EH (cell line): ENCODE measurements at places on chromosomes 11 and 22.
A peak's percentile ranks its signal among the peaks of the same experiment; 100 is the strongest.

DNA sequence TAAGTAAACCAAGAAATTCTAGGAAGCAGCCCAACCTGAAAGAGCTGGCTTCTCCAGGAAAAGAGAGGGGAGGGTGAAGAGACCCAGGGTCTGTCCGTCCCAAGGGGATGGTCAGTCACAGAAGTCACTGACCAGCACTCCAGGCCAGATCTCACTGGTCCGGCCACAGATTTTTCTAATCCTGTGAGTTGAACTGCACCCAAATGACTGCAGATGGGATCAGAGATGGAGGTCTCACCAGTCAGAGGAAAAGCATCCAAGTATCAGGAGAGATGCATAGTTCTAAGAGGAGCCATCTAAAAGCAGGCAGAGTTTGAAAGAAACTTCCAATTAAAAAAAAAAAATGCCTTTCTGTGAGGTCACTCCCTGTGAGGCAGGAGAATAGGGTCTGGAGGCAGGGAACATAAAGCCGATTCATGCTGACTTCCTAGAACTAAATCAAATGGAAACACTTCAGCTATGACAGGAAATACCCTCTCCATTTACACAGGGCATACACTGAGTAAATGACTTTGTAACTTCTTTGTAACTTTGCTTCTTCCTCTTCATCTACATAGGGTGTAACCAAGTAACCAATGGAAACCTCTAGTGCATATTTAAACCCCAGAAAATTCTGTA lies 144.5 kb downstream of the CCDC34 start:
- peak; percentile 98 for DNase-seq

GRCh38 chr22:20117633-20118299 lies 740 bp upstream of the TRMT2A start:
- DNase-seq: peak; percentile 32

GRCh38 chr22:38078046-38078840 lies 5.7 kb downstream of the SLC16A8 start:
- DNase-seq: no peak

GRCh38 chr11:45288339-45288738 lies 2.2 kb upstream of the SYT13 start:
- no peak for DNase-seq

GRCh38 chr22:42145175-42145574 lies 14.6 kb upstream of the CYP2D6 start:
- peak; percentile 16 for DNase-seq

- peak; percentile 53 for DNase-seq
Measured at GRCh38 chr22:30414525-30415047, 11.0 kb upstream of the MTFP1 start.

DNA sequence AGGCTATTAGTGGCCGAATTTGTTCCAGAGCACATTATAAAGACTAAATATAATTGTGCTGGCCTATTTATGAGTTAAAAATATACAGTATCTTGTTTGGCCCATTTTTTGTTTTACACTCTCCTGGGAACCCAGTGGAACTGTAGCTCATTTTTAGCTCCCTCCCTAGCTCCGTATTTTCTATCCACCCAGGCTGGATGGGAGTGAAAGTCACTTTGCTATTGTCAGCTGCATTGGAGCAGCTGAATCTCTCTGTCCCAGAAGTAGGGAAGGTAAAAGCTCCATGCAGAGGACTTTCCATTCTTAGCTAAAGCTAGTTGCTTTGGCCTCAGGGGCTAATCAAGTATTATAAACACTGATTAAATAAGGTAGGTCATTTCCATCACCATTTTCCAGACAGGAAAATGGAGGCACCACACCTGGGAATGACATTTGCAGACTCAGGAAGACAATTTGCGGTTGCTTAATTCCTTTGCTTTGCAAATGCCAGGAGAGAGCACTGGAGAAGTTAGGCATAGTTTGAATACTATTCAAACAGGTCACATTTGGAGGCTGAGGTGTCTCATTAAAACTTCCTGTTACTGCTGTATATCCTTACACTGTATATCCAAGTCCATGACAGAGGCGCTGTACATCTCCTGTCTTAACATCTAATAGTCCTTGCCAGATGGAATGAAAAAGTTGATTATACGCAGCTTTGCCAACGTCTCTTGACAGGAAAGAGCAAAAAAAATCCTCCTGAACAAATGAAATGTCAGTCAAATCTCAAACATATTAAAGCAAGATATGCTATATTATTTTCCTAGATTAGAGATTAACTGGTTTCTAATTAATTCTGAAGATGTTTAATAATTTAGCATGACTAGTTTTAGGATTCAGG lies 338.1 kb upstream of the KIRREL3 start:
- no peak for DNase-seq

GRCh38 chr11:122036493-122036892 lies 79.5 kb downstream of the BLID start:
- no peak for DNase-seq

- DNase-seq: no peak
Measured at GRCh38 chr11:95346265-95346664, 115.3 kb upstream of the SESN3 start.

- no peak for DNase-seq
Measured at GRCh38 chr11:69671734-69672465, 3.3 kb downstream of the LTO1 start.

DNA sequence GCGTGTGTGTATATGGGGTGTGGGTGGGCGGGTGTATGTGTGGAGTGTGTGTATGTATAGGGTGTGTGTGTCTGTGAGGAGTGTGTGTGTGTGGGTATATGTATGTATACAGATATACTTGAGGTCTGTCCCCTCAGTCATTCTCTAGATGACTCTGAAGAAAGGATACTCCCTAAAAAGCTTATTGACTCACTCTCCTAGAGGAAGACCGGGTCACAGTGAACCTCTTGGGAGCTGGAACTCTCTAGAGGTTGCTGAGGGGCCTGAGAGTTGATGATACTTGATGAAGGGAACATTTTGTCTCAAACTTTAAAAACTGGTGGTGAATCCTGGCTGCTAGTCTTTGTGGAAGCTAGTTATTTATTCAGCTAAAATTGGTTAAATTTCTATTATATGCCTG lies 15.1 kb downstream of the STX3 start:
- DNase-seq: no peak

- DNase-seq: no peak
Measured at GRCh38 chr22:48973694-48974041, 854.0 kb downstream of the BRD1 start.

DNA sequence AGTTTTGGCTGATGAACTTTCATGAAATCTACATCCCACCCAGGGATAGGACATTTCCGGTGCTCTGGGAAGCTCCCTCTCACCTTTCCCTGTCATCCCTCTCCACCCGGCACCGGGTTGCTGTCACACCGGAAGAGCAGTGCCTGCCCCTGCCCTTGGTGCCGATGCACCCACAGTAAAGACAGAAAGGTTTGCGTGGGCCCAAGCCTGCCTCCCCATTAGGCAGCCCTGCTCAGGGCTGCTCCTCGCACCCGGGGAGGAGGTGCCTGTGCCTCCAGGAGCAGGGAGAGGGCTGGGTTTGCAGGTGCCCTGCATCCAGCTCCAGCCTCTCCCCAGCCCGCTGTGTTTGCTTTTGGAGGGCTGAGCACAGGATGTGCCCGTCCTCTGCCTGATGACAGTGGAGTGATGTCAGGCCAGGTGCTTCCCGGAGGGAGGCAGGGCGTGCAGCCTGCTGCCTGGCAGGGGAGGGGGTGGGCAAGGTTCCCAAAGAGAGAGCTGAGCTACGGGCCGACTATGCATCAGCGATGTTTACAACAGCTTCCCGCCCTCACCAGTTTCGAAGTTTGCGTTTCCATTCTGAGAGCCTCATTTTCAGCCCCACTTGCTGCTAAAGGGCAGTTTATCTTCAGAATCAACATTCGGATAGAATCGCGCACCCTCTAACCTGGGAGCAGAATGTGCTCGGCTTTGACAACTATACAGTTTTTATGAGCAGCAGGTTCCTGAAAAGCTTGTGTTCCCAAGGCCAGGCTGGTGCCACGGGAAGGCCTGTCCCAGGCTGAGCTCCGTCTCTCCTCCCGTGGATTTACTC lies 83.2 kb upstream of the CLDN5 start:
- no peak for DNase-seq

DNA sequence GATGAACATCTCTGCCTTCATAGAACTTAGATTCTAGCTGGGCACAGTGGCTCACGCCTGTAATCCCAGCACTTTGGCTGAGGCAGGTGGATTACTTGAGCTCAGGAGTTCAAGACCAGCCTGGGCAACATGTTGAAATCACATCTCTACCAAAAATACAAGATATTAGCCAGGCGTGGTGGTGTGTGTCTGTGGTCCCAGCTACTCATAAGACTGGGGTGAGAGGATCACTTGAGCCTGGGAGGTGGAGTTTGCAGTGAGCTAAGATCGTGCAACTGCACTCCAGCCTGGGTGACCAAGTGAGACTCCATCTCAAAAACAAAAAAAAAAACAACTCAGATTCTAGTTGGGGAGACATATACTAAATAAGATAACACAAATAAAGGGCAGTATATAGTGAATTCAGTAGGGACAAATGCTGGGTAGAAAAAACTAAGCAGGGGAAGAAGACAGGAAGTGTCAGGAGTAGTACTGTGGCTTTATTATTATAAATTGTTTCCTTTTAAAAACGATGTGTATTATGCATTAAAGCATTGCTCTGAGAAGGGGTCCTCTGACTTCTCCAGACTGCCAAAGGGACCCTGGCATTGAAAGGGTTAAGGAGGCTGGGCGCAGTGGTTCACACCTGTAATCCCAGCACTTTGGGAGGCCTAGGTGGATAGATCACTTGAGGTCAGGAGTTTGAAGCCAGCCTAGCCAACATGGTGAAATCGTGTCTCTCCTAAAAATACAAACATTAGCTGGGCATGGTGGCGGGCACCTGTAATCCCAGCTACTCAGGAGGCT lies 46.7 kb downstream of the PACS1 start:
- no peak for DNase-seq

DNA sequence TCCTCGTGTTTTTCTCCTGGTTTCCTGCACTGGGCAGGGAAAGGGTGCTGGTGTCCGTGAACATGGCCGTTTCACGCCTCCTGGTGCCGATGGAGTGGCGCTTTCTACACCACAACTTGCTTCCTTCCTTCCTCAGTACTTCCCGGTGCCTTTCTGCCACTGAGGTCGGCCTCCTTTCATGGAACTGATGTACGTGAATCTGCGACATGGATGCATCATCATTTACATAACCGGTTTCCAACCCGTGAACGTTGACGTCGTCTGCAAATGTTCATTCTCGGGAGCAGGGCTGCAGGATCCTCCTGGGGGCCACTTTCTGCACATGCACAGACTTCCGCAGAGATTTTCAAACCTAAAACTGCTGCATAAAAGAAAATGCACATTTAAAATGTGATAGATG lies 474.4 kb downstream of the BRD1 start:
- no peak for DNase-seq

GRCh38 chr11:92880381-92880780 lies 89.1 kb upstream of the MTNR1B start:
- peak; percentile 68 for DNase-seq

GRCh38 chr11:12746593-12747097 lies 72.4 kb downstream of the TEAD1 start:
- peak; percentile 90 for DNase-seq

GRCh38 chr11:32374261-32374711 lies 61.1 kb downstream of the WT1 start:
- peak; percentile 7 for DNase-seq

DNA sequence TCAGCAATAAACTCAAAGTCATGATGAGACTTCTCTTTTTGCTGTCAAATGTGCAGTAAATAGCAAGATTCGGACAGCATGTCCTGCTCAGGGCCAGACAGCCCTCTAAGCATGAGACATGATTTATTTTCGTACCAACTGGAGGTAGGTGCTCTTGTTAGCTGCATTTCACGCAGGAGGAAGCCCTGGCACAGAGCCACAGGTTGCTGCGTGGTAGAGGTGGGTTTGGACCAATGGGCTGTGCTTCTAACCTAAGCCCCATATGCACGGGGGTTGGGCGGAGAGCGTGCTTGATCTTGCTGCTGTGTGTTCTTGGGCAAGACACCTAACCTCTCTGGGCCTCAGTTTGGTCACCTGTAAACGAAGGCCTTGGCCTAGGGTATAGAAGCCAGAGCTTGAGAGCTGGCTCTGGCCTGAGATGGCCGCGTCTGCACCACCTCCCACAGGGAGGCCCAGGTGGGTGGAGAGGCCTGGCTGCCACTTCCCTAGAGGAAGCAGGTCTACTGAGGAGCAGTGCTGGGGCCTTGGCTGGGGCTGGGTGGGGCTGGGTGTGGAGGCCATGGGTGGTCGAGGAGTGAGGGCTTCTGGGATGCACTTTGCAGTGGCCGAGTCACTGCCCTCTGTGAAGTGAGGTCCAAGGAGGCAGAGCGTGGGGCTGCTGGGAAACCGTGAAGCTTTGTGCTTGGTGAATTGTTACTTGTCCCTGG lies 38.5 kb upstream of the GRAMD4 start:
- DNase-seq: no peak

DNA sequence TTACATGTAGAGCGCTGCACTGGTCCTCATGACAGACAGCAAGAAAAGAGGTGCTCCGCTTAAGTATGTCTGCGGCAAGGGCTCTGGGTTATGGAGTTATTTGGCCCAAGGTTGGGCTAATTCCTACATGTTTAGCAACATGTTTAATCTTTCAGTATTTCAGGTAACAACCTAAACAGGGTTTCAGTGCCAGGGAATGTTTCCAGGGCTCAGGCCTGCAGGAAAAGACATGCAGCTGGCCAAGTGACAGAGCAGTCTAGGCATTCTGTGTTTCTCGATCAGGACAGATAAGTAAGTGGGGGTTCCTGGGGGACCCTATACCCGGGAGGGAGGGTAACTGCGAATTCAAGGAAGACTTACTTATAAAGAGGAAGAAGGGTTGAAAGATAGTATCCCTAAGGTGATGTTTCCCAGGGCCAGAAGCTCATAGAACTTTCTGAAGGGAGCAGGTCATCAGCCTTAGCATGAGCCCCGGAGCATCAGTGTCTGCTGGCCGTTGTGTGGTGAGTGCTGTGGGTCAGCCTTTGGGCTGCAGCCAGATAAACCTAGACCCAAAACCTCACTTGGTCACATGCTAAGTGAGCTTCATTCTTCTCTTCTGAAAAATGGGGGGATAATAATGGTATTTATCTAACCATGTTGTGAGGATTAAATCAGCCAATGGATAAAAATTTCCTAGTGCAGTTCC lies 18.4 kb downstream of the KCNJ5 start:
- no peak for DNase-seq

DNA sequence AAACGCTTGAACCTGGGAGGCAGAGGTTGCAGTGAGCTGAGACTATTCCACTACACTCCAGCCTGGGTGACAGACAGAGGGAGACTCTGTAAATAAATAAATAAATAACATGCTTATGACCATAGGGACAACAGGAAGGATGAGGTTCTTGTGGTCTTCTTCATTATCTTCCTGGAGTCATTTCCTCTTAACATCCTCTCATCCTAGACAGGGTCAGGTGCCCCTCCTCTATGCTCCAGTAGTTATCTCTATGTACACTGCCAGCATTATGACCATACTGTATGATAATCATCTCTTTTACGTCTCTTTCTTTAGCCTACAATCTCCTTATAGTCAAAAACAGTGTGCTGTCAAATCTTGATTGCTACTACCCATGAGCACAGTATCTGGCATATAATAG lies 17.7 kb downstream of the RAB30 start:
- no peak for DNase-seq

DNA sequence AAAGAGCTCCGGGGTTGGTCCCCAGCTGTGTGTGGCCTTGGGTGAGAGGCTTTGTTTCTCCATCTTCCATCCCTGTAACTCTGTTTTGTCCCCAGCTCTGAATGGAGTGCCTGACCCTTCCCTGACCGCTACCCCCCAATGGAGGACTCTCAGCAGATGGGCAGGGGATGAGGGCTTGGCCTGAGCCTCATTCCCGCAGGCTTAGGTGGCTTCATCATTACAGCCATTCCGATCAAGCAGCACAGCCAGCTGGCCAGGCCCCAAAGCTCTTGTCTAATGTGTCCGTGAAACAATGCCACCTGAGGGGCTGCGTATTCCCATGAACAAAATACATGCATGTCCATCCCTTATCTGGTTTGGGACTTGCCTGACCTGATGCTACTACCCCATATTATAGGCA lies 3.9 kb upstream of the CDC42EP2 start:
- DNase-seq: peak; percentile 61
